ENCODE measurements at places on chromosomes 6 and 20. TPM values are rescaled to one million over a fixed set of nuclear protein-coding genes. Genes with fewer than 3 reads are reported as not detected.

RNF182 gene
- 3.2 TPM for total RNA-seq

TCP11 gene
- total RNA-seq, result not detected

LST1 gene
- 0.37 TPM for total RNA-seq

GNAS-AS1 gene
- total RNA-seq, result not detected

NT5E gene
- 44.9 TPM for total RNA-seq

PRPH2 gene
- total RNA-seq, result not detected

LCA5 gene
- total RNA-seq, result 0.89 TPM

All from A549 treated with CpdA at 1 μM for 4 hours (cell line).